ENCODE measurements at places on chromosomes 7 and 10.

GRCh38 chr7:106384373-106384772 lies 99.6 kb upstream of the NAMPT start:
- DNase-seq = no peak

DNA sequence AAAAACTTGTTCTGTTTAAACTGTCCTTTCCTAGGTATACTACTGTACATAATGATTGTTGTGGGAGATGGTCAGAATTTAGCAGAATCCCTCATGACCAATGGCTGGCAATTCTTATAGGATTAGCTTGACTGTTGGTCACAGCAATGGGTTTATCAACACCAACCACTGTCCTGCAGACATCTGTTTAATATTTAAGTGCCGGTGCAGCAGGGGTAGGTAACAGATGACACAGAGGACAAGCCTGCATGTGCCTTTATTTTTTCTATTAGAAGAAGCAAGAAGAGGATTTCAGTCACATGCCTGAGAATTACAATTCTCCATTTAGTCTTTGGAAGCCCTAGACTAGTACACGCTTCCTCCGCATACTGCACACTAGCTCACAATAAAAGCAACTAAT lies 48.4 kb downstream of the CCDC6 start:
- no peak for DNase-seq

GRCh38 chr7:34207810-34208209 lies 302.5 kb downstream of the BMPER start:
- no peak for DNase-seq

DNA sequence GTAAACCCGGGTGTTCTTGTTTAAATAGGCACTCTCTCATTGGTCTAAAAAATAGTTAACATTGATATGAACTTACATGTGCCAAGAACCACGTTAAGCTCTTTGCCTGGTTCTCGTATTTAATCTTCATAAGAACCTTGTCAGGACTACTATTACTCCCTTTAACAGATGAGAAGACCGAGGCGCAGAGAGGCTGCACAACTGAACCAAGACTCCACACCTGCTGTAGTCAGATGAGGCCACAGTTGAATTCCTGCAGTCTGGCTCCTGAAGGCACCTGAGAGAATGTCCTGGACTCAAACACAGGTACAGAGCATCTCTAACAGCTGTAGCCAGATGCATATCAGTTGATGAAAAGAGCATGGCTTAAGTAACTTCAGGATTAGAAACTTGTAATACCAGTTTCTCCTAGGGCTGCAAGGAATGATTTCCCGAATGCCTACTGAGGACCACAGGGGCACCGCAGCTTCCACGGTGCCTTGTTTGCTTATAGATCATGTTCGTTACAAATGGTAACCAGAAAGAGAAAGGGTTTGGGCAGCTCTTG lies 9.5 kb downstream of the DDC start:
- DNase-seq = no peak

- no peak for DNase-seq
These were observed 136.3 kb downstream of the C1GALT1 start for GRCh38 chr7:7318601-7319000.

DNA sequence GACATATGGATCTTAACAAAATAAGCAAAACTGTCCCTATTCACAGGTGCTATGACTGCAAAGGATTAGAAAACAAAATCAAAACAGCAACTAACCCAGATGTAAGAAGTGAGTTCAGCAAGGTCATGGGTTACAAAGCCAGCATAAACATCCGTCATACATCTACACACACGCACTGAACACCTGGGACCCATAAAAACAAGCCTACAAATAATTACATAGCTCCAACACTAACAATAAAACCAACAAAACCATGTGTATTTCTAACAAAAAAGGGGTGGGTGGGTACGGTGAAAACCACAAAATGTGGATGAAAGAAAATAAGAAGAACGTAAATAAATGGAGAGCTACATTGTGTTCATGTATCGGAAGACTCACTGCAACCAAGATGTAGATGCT lies 256.8 kb downstream of the ELFN1 start:
- DNase-seq = no peak

GRCh38 chr7:155993420-155994278 lies 181.4 kb upstream of the SHH start:
- no peak for DNase-seq

- DNase-seq = peak; percentile 21
These were observed 1.7 kb downstream of the SORCS3 start for GRCh38 chr10:104642658-104643302.

DNA sequence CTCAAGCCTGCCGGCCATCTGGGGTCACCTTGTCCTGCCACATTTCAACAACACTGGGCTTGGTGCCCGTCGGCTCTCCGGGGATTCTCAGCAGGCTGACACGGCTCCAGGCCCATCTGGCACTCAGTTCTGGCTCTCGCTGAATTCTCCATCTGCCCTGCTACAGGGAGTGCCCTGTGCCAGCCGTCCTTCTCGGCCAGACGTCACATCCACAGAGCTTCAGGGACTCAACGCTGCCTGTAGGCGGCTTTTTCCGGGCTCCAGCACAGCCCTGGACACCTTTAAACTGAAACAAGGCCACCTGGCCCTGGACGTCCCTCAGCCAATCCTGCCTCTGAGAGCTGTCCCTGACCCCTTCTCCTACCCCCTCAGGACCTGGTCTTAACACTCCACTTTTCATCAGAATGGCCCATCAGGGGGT lies 43.0 kb downstream of the TMEM130 start:
- DNase-seq = no peak

GRCh38 chr10:71520042-71520441 lies 123.3 kb downstream of the CDH23 start:
- DNase-seq = no peak

DNA sequence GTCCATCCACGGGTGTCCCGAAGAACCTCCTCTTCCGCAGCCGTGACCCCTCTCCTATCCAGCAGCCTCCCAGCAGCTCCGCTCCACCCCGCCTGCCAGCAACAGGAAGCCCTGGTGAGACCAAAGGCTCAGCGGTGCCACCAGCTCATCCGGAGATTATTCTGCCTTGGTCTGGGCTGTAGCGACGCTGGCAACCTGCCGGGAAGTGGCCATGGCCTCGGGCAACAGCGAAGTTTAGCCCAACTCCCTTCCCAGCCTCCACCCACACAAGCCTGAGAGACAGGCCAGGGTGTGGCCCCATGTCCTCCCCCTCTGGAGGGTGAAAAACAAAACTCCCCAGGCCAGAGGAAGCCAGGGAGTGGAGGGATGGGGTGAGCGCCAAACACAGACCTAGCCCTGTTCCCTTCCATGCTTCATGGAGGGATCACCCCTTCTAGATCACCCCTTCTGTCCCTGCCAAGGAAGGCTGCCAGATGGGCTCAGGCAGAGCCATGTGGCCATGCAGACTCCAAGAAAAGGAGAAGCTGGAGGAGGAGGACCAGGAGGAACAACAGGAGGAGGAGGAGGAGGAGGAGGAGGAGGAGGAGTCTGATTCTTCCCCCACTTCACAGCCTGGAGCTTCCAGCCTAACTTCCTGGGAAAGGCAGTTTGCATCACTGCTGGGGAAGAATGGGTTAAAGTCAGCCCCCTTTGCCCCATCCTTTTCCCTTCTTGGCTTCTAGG lies 918 bp downstream of the CALHM2 start:
- DNase-seq = no peak

- no peak for DNase-seq
These were observed 31.6 kb upstream of the TMEM72 start for GRCh38 chr10:44879531-44879899.

- no peak for DNase-seq
These were observed 38.2 kb downstream of the WNT2 start for GRCh38 chr7:117284692-117285091.

- no peak for DNase-seq
These were observed 908 bp downstream of the NOM1 start for GRCh38 chr7:156950381-156950858.

GRCh38 chr10:9858816-9859215 lies 1158.9 kb upstream of the CELF2 start:
- DNase-seq = no peak

DNA sequence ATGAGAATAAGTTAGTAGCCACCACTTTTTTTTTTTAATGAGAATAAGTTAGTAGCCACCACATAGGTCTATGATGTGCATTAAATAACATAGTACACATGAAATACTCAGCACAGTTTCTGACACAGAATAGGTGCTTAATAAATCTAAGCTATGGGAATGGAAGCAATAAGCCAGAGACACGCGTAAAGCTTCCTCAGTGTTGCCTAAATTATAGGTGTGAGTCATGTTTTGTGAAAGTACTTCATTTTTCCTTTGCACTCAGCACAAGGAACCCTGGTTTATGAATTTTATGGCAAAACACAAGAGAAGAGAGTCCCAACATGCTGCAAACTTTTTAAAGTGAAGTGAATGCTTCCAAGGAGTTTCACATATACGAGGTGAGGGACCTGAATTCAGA lies 267.4 kb downstream of the RNLS start:
- no peak for DNase-seq

DNA sequence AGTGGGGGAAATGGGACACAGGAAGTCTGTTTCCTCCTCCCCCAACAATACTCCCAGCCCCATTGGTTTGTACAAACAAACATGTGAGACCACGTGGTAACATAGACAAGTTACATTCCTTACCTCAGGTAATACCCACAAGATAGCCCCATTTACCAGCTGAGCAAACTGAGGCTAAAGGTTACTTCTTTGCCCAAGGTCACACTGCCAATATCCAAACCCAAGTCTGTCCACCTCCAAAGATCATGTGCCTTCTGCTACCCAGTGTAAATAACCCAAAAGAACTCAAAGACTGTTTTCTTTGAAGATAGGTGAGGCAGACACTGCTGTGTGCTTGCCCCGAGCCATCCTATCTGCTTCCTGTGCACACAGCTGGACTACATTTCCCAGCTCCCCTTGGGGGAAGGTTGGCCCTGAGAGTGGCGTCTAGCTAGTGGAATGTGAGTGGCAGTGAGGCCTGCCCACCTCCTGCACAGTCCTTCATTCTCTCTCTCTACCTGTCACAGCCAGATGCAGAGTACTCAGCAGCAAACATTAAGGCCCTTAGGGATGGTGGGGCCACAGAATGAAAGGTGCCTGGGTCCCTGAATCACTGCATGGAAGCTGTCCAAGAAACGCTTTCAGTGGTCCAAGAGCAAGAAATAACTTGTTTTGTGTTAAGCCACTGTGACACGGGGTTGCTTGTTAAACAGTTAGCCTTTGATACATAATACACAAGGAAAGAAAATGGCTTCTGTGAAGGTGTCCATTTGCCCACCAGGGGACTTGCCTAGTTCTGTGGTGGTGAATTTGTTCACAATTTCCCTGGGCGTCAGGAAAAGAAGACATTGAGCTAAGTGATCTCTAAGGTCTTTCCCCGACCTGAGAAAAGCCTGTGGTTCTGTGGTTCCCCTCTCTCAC lies 257.7 kb upstream of the NFE2L3 start:
- DNase-seq = no peak

- no peak for DNase-seq
These were observed 393.6 kb upstream of the GALNT17 start for GRCh38 chr7:70738151-70738885.

GRCh38 chr10:62297857-62298256 lies 29.2 kb upstream of the RTKN2 start:
- DNase-seq = no peak

DNA sequence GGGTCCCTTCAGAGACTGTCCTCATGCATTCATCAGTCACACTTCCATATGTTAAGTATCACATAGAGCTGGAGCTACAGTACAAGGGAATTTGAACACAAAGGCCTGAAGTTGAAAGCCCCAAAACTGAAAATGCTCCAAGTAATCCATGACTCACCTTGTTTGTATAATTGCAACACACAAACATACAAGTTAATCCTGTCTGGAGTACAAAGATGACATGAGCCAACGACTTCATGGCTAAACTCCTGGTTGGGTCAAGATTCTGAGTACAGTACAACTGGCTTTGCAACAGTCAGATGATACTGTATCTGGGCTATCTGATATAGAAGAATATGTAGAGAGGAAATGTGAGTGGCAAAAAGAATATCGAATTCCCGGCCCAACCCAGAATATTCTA lies 73.1 kb upstream of the AASS start:
- DNase-seq = no peak

DNA sequence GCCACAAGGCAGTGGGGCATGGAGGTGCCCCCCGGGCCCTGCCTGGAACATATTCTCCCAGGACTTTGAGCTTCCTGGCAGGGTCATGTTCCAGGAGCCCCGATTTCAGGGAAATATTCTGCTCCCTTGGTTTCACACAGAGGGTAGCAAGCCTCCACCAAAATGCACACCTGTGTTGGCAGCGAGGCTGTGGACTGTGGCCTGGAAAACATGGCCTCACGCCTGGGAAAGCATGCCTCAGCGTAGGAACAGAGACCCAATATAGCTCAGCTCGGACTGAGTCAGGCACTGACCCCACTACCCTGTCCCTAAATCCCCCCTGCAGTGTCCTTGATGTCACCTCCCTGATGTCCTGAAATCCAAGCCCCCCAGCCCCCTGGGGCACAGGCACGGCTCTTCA lies 92.0 kb downstream of the KCNMA1 start:
- no peak for DNase-seq

- no peak for DNase-seq
These were observed 282.0 kb downstream of the GRID1 start for GRCh38 chr10:86084585-86084984.
